ENCODE measurements at places on chromosomes 5 and 9. TPM values are rescaled to one million over a fixed set of nuclear protein-coding genes. Genes with fewer than 3 reads are reported as not detected.

DNA sequence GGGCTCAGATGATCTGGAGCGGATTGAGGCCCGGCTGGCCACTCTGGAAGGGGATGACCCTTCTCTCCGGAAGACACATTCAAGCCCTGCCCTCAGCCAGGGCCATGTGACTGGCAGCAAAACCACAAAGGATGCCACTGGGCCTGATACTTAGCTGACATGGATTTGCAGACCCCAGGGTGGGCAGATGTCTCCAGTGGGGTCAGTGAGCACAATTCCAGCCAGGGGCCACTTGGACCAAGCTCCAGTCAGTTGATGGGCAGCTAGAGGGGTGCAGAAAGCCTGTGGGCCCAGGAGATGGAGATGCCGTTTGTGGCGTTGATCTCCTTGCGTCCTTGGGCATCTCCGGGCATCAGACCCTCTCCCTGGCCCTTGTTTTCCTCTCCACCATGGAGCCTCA is 46.7 kb downstream of the PSD2 start:
- DNase-seq: peak; percentile 48

GRCh38 chr5:143644727-143645126 is 167.2 kb upstream of the HMHB1 start:
- no peak for DNase-seq

DNA sequence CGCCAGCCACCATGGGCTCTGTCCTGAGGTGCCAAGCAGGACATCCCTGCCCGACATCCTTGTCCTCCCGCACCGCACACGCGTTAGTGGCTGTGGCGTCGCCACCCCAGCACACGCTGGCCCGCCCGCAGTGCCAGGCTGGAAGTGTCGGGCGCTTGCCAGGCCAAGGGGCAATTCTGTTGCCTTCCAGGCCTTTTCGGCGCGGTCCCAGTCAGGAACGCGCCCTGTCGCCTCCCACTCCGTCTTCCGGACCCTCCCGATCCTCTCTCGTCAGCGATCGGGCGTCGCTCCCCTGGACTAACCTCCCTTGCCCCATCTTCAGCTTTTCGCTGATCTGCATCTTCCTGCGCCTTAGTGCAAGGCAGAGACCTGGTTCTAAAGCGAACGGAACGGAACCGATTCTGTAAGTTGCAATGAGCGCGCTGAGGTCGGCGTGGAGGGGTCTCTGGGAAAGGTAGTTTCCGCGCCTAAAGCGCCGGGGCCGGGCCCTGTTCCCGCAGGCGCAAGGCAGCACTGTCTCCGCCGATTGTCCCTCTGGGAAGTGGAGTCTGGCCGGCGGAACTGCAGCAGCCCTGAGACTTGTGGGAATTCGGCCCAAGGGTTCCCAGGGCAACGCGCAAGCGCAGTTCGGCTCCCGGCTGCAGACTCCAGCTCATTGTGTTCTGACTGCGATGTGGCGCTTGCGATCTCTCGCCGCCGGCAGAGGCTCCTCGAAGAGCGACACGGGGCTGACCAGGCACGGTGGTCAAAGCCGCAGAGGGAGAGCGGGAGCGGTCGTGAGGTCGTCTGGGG is at the start of gene ZNF454:
Gene ZNF454 (plus strand): TSS at position 630 of the 792 bp plus-strand sequence. CDS start 1,594 bp downstream, outside the sequence.
- DNase-seq: peak; percentile 97

DNA sequence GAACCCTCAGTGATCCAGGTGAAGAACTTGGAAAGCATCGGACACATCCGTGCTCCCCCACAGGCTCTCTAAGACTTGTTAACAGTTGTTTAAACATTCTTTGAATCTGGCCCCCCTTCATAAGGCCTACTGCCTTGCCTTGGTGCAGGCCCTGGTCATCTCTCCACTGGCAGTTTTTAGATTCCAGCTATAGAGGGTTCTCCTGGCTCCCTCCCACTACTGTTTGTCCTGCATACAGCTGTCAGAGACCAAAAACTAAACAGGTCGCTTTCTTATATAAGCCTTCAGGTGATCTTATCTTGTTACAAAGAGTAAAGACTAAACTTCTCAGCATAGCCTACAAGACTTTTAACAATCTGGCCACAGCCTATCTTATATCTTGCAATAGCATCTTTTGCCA is 32.3 kb downstream of the NRG2 start:
- DNase-seq: no peak

DNA sequence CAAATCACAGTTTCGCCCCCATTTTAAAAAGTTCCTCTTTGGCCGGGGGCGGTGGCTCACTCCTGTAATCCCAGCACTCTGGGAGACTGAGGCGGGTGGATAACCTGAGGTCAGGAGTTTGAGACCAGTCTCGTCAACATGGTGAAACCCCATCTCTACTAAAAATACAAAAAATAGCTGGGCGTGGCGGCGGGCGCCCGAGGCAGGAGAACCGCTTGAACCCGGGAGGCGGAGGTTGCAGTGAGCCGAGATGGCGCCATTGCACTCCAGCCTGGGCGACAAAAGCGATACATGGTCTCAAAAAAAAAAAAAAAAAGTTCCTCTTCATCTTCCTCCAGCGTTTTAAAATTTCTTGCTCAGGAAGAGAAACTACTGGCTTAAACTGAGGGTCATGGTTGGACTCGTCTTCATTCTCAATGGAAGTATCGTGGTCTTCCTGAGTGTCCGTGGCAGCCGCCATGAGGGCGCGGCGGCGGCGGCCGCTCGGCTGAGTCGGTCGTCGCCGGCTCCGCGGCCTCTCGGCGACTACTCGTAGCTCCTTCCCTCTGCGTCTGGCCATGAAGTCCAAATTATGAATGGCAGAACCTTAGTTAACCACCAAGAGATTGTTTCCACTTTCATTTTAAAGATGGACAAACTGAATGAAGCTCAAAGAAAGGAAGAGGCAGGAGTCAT is 92.1 kb upstream of the NR5A1 start:
- no peak for DNase-seq

DNA sequence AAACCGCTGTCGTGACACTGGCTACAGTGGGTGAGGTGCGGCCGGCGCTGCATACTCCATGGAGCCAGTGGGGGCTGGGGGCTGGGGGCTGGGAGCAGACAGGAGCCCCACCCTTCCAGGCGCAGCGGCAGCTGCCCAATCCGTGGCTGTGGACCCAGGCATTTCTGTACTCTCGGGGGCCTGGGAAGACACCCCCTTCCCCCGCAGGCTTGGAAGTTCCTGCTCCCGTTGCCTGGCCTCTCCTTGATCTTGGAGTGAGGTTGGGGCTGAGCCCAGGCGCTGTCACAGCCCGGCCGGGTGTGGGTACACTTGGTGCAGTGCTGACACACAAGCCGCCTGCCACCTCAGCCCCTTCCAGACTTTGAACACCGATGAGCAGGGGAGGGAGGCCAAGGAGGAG is 27.7 kb upstream of the GGTA1 start:
- DNase-seq: no peak

GRCh38 chr9:130276121-130276520 is 10.6 kb downstream of the HMCN2 start:
- DNase-seq: peak; percentile 48

The ADAMTS12 gene
- 5.4 TPM for total RNA-seq

The FAM221B gene
- total RNA-seq: not detected

DNA sequence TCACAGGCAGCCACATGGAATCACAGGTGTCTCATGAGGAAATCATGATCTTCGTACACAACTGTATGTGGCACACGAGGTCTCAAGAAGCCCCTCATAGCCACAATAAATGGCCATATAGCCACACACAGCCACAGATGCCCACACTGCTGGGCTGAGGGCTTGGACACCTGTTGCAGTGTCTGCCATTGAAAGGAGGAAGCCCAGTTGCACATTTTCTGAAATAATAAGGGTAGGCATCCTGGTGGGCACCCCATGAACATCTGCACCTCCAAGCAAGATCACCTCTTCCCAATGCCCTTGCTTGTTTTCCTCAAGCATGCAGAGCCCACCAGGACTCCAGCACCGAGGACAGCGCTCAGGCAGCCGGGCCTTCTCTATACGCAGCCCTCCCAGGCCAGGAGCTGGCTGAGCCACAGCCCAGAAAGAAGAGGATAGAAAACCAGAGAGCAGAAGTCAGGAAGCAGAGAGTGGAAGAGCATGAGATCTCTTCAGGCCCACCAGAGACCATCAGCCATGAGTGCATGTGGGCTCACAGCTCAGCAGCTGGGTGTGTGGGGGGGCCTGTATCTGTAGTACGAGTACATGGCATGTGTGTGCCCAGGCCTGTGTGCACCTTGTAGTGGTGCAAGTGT is 1.0 kb upstream of the ACSL6 start:
- DNase-seq: peak; percentile 49

DNA sequence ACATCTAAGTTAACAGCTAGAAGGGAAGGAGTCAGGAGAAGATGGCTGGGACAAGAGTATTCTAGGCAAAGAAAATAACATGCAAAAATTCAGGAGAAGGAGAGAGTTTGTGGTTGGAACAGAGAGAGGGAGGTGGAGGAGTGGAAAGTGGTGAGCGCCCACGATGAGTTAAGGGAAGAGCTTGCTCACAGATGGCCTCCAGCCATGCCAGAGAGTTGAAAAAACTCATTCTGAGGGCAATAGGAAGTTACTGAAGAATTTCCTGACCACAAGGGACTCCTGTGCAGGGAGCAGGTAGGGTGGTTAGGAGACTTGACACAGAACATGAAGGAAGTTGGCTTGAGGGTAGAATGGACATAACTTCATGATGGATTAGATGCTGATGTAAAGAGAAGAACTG is 159.7 kb downstream of the DOCK2 start:
- no peak for DNase-seq

DNA sequence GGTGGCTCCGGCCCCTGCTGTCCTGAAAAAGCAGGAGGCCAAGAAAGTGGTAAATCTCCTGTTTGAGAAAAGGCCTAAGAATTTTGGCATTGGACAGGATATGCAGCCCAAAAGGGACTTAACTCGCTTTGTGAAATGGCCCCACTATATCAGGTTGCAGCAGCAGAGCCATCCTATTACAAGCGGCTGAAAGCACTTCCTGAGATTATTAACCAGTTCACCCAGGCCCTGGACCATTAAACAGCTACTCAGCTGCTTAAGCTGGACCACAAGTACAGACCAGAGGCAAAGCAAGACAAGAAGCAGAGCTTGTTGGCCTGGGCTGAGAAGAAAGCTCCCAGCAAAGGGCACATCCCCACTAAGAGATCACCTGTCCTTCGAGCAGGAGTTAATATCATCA is 89.7 kb downstream of the MLLT3 start:
- no peak for DNase-seq

DNA sequence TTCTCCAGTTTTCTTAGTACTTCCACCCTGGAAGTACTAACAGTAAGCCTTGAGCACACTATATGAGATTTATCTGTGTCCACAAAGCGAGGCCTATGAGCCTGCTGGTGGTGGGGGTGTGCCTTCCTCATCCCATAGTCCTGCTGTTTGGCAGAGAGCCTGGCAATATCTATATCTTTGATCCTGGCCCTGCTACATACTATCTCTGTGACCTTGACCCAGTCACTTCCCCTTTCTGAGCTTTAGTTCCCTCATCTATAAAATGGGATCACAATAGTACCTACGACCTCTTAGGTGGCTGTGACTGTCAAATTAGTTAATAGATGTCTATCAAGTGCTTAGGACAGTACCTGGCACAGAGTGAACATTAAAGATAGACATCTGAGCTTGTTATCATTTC is 114.6 kb upstream of the SAP30L start:
- no peak for DNase-seq

- DNase-seq: no peak
Measured at GRCh38 chr5:32153723-32154122, 20.4 kb downstream of the GOLPH3 start.

DNA sequence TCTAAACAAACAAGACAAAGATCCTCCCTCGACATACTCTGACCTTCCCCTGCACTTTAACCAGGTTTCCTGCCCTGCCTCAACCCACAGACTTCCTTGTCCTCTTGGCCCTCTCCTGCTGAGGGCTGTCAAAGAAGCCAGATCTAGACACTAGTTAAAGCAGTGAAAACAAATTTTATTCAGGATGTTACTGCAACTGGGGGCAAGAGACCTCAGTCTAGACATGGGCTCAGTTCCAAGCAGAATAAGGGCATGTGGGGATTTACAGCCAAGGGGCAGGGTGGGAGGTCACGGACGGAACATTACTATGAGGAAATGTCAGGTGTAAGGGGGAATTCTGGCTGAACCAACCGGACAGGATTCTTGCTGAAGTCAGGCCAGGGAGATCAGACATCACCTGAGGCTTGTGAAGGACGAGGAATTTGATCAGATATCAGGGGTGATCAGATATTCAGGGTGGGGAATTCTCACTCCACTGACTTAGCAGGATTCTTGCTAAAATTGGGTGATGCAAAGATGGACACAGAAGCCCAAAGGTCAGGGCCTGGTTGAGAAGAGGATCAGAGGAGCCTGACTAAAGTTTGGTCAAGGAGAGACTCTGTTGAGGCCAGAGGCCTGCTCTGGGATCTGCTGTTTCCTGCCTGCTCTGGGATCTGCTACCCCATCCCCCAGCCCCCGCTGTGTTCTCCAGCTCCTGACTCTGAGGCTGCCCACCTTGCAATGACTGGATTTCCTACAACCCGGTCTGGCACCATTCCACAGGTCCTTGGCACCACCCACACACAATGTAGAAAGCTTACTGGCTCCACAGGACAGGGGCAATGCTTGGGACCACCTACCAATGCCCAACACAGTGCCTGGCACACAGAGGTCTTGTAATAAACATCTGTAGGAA is 21.5 kb downstream of the GABBR2 start:
- DNase-seq: no peak

- no peak for DNase-seq
Measured at GRCh38 chr5:131081913-131082488, 83.1 kb downstream of the HINT1 start.

Measured in sigmoid colon (tissue), 7 donors.